Amniotic stem cell (primary cell): ENCODE measurements at places on chromosomes 2 and 18.

DNA sequence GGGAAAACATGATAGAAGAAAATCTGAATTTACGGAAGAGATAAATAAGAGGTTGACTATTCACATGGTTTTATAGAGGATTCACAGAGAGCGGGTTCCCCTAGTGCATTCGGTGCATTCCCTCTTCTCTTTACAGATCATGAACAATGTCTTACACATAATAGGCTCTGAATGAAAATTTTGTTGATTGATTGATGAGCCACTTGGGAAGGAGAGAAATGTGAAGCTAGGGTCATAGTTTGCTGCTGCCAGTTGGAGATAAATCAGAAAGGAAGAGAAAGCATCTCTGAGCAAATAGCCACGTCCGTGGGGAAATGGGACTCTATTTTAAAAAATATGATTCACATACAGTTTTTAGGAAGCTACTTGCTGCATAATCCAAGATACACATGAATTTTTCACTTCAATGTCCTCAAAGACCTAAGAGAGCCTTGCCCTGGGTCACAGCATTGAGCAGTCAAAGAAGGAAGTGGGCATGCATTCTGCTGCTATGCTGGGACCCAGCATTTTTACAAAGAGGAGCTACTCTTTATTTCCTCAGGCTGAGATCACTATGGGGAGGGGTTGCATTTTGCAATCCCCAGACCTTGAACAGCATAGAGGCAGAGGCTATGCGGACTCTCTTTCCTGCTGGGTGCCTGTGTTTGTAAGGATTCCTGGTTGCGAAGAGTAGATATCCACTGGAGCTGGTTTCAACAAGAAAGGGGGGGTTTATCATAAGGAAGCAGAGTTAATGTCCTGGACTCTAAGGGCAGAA lies 395.3 kb downstream of the TSN start:
- DNase-seq, result no peak

GRCh38 chr2:28688818-28689217 lies 62.8 kb upstream of the PPP1CB start:
- no peak for DNase-seq

- no peak for DNase-seq
Measured at GRCh38 chr2:238141541-238142318, 3.3 kb downstream of the KLHL30 start.

GRCh38 chr2:238431-238830 lies 25.4 kb downstream of the SH3YL1 start:
- DNase-seq, result no peak

- DNase-seq, result peak; percentile 44
Measured at GRCh38 chr2:85737481-85737880, 16.3 kb upstream of the ATOH8 start.

GRCh38 chr18:11752116-11752911 lies 63.2 kb downstream of the GNAL start:
- no peak for DNase-seq

DNA sequence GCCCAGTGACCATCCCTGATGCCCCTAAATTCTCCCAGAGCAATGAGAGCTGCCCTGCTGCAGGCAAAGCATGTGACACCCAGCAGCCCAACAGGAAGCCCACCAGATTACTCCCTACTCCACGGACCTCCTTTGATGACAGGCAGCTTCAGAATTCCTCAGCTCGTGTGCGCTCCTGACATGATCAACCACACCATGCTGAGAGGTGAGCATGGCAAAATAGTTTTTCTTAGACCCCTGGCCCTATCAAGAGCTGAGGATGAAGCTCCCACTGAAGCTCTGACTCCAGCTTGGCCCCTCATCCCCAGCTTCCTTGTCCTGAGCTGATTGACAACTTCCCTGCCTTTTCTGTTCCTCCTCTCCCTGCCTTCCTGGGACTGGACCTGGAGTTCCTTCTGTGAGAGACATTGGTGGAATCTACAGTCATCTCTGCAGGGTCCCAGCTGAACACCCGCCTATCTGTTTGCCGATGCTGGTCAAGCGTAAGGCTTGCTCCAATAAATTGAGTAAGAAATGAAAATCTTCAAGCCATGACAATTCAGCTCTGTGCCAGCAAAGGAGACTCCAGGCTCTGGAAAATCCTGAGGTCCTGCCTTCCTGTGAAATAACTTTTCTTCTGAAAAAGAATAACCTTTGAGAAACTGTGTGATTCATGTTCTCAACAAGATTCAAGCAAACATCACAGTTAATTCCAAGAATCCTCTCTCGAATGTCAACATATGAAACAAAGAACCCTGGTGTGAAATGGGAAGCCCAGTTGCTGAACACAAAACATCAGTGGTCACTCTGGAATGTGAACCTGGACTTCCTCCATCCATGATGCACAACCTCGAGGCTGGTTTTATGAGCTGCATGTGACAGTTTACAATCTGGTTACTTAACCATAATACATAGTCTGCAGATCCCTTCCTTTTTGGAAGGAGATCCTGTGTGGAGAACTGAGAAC lies 201.1 kb downstream of the SPP2 start:
- DNase-seq, result peak; percentile 28

- DNase-seq, result no peak
Measured at GRCh38 chr2:190802626-190803209, 77.9 kb upstream of the GLS start.

GRCh38 chr2:85830645-85831044 lies 58.1 kb downstream of the ST3GAL5 start:
- DNase-seq, result no peak

GRCh38 chr2:109222825-109223471 lies 93.9 kb downstream of the SH3RF3 start:
- DNase-seq, result no peak

- DNase-seq, result no peak
Measured at GRCh38 chr2:105313877-105314276, 15.7 kb downstream of the TGFBRAP1 start.

- no peak for DNase-seq
Measured at GRCh38 chr2:27133195-27133875, 1.1 kb downstream of the PREB start.

DNA sequence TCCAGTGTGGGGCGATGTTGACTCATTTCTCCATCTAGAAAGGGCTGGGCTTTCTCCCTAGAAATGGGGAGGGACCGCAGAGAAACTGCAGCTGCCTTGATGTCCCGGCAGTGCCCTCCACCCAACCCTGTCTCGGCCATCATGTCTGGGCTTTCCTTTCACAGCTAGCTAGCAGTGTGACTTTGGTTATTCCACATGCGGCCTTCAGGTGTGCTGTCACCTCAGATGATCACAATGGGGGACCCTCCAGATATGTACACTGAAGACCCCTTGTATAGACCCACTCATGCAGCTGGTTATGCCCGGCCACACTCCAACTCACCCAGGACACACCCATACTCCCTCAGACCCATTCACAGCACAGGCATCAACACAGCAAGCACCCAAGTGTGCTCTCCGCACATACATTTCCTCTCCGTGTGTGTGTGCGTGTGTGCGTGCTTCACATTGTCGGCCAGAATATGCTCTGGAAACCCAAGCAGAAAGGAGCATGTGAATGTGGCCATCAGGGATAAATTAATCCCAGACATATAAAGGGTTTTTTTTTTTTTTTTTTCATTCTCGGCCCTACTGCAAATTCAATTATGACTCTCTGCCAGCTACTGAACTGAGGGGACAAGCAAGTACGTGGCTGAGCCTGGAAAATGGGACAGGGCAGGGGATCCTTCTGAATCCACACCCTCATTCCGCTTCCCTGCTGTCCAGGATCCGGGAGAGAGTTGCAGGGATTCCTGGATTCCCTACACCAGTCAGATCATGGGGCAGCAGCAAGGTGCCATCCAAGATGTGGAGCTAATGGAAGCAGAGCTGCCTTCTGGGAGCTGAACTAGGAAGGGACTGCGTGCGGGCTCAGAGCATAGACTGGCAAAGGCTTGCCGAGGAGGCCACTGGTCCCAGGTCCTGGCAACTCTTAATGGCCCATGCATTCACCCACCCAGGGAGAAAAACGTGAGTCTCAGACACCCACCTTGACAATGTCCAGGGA lies 240.2 kb downstream of the DYSF start:
- no peak for DNase-seq

- no peak for DNase-seq
Measured at GRCh38 chr18:43847164-43848091, 570.1 kb upstream of the SYT4 start.

- no peak for DNase-seq
Measured at GRCh38 chr2:195652911-195653310, 4.1 kb upstream of the SLC39A10 start.

DNA sequence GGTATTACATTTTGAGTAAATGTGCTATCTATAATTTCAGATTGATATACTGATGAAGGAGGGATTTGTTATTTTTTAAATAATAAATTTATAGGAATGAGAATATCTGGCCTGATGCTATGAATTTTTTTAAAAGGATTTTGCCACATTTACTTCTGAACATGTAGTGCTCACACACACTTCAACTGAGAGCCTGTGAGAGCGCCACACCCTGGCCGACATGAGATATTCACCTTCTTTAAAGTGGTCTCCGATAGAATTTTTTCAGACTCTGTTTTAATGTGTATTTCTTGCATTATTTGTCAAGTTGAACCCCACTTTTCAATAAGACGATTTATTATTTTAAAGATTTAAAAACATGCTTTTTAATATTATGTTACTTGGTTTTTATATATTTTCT lies 813.3 kb downstream of the DCC start:
- DNase-seq, result no peak

- no peak for DNase-seq
Measured at GRCh38 chr2:137910641-137911040, 53.6 kb upstream of the HNMT start.

DNA sequence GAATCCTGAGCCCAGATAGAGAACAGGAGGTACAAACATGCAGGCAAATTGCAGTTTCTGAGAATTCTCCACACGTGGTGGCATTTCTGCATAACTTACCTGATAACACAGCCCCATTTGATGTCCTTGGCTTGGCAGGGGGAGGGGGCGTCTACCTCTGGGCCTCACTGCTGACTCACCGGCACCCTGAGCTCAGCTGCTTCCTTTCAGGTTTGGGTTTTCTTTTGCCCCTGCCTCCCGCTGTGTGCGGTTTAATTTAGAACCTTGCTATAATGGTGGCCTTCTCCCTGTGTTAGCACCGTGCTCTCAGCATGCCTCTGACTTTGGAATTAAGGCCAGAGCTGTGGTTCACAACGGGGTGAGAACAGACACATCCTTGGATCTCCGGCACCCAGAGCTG lies 4.4 kb downstream of the CTIF start:
- DNase-seq, result no peak

- no peak for DNase-seq
Measured at GRCh38 chr2:41024816-41025215, 572.9 kb upstream of the SLC8A1 start.

- no peak for DNase-seq
Measured at GRCh38 chr2:202423139-202423538, 47.0 kb downstream of the BMPR2 start.
